Activated gamma-delta T cell treated with Interleukin-2 at 50 U/mL for 16 hours (primary cell): ENCODE measurements at places on chromosomes 6 and 20.

DNA sequence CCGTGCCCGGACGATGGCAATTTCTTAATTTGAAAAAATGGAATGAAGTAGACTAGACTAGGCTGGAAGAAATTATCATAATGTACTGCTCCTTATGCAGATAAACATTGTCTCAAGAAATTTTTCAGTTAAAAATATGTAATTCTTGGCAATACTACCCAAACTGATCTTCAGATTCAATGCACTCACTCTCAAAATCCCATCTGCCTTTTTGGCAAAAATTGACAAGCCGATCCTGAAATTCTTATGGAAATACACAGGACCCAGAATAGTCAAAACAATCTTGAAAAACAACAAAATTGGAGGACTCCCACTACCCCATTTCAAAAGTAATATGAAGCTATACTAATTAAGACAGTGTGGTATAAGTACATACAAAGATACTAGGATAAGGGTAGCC lies 19.0 kb downstream of the SLC23A2 start:
- DNase-seq: no peak

- DNase-seq: no peak
These were observed 123.2 kb downstream of the ELOVL4 start for GRCh38 chr6:79824202-79824601.

DNA sequence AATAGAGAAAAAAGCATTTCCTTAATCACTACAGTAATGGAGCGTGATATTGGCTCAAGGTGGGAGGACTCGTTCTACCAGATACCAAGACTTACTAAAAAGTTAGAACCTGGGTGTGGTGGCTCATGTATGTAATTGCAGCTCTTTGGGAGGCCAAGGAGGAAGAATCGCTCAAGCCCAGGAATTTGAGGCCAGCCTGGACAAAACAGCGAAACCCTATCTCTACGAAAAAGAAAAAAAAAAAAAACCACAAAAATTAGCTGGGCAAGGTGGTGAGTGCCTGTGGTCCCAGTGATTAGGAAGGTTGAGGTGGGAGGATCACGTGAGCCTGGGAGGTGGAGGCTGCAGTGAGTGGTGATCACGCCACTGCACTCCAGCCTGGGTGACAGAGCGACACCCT lies 24.0 kb upstream of the ATRN start:
- DNase-seq: no peak

DNA sequence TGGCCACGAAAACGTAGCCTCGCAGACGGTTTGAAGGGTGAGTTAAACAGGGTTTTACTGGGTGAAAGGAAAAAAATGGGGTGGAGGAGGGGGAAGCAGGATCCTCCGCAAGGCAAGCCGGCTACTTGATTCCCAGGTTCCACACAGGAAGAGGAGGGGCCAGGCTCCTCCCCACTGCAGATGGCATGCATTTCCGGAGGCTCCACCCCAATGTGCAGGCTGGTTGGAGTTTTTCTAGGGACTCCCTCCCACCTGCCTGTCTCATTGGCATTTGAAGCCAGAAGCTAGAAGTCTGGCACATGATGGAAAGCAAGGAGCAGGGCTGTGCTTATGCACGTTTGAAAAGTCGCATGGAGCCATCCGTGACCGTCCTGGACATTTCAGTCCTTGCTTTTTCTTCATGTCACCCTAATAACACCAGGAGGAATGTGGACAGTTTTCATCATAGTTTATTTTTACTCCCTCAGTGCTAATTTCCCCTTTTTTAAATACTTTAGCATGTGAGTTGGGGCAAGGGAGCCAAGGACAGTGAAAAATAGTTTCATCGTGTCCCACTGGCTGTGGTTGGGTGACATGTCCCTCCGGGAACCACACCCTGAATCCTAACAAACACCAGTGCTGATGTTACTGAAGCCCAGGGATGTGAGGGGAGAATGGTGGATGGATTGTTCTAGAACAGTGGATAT lies 100.1 kb upstream of the INSM1 start:
- DNase-seq: no peak

DNA sequence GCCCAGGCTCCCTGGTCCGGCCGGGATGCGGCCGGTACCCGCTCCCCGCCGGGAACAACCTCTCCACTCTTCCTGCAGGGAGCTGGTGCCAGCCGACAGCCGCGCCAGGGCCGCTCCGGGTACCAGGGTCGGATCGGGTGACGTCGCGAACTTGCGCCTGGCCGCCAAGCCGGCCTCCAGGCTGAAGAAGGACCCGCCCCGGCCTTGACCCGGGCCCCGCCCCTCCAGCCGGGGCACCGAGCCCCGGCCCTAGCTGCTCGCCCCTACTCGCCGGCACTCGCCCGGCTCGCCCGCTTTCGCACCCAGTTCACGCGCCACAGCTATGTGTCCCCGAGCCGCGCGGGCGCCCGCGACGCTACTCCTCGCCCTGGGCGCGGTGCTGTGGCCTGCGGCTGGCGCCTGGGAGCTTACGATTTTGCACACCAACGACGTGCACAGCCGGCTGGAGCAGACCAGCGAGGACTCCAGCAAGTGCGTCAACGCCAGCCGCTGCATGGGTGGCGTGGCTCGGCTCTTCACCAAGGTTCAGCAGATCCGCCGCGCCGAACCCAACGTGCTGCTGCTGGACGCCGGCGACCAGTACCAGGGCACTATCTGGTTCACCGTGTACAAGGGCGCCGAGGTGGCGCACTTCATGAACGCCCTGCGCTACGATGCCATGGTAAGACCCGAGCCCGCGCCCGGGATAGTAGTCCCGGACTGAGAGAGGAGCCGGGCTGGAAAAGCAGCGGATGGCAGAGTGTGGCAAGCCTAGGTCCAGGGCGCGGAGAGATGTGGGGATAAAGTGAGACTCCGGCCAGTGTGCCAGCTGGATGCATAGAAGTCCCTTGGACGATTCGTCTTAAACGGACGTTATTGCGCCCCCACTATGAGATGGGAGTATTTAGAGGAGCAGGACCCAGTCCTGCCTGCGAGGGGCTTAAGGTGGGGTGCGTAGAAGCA lies at the start of gene NT5E:
Gene NT5E (plus strand): TSS at position 266 of the 942 bp plus-strand sequence. CDS start 57 bp downstream, at position 323.
- DNase-seq: peak; percentile 44

DNA sequence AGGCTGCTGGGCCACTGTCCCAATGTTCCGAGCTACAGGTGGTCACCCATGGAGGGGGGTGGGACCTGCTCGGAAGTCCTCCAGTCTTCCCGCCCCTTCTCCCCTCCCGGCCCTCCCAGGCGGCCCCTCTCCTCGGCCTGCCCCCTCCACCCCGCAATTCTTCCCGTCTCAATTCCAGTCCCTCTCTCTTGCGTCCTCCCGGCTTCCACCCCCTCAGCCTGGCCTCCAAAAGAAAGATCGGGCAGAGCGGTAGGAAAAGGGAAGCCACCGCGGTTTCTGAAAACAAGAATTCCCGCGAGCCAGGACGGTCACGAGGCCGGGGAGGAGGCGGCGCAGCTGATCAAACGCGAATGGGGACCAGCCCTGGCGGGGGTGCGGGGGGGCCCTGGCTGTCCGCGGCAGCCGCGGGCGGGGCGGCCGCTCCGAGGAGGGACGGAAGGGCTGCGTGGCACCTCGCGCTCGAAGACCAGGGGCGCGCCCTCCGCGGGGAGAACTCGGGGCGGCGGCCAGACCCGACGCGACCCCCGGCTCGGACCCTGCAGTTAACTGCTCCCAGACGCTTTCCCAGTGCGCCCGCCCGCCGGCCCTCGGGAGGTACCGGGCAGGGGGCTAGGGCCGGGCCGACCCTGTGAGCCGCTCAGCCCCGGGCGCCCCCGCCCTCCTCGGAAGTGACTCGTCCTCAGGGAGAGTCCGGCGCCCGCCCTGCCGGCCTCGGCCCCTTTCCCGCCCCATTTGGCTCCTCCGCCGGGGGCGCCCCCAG lies 1.0 kb downstream of the PXDC1 start:
- DNase-seq: no peak

DNA sequence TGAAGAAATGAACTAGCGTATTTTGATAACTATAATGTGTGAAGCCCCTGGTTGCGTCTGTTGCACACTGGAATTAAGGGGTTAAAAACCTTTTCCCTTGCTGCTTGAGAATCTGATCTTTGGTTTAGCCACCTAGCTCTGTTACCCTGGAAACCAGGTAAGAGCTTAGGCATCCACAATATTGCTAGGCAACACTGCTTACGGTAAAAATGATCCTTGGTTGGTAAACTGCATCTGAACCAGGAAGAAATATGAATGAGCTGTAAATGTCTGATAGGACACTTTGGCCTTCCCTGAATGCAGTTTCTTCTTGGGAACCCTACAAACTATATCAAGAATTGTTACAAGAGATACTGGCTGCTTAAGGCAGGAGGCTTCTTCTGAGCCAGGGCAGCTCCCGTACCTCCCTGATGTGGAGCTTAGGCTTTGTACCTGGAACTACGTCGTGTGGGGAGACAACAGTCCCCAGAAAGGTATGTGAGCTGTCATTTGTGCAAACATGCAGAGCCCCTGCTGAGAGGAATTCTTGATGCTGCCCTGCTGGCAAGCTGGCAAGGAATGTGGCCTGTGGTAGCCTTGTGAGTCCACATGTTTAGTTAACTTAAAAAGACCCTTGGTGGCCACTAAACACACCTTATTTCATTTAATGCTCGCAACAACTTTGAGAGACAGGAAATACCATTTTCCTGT lies 18.4 kb downstream of the UBE3D start:
- DNase-seq: no peak

DNA sequence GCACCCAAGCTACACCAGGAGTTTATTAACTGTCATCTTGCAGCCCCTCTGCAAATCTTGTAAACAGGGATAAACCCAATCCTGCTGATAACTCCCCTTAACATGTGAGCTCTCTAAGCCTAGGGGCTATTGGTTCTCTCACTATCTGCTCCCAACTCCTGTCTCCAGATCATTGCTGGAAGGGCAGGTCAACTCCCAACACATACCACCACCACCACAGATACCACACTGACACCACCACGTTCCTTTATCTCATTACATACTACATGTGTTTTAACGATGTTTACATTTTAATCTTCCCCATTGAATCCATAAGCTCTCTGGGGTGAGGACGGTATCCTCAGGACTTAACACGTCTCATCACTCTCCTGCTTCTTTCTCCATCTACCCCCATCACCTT lies 51.8 kb downstream of the SIM1 start:
- no peak for DNase-seq

DNA sequence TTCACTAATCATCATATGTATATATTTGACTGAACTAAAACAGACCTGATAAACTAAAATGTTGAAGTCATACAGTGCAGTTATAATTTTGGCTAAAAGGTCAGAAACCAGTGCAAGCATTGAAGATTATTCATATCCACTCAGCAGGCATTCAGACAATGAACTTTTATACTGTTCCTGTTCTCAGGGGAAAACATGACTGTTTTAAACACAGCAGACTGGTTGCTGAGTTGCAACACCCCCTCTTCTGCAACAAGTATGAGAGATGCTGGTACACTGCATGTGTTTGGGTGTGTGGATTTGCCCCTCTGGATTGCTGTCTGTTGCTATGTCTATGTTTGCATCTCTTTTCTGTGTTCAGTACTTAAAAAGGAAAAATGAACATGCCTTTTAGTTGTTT lies 206.8 kb downstream of the EYA4 start:
- DNase-seq: no peak

- peak; percentile 68 for DNase-seq
These were observed 117.0 kb downstream of the ERMARD start for GRCh38 chr6:169868458-169868857.

DNA sequence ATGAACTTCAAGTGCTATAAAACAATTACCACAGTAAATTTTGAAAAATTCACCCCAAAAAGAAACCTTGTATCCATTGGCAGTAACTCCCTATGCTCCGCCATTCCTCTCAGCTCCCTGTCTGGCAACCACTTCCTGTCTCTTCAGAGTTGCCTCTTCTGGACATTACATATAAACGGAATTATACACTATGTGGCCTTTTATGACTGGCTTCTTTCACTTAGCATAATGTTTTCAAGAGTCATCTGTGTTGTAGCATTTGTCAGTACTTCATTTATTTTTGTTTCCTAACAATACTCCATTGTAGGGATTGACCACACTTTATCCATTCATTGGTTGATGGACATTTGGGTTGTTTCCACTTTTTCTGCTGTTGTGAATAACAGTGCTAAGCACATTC lies 50.1 kb downstream of the CEP43 start:
- DNase-seq: no peak

DNA sequence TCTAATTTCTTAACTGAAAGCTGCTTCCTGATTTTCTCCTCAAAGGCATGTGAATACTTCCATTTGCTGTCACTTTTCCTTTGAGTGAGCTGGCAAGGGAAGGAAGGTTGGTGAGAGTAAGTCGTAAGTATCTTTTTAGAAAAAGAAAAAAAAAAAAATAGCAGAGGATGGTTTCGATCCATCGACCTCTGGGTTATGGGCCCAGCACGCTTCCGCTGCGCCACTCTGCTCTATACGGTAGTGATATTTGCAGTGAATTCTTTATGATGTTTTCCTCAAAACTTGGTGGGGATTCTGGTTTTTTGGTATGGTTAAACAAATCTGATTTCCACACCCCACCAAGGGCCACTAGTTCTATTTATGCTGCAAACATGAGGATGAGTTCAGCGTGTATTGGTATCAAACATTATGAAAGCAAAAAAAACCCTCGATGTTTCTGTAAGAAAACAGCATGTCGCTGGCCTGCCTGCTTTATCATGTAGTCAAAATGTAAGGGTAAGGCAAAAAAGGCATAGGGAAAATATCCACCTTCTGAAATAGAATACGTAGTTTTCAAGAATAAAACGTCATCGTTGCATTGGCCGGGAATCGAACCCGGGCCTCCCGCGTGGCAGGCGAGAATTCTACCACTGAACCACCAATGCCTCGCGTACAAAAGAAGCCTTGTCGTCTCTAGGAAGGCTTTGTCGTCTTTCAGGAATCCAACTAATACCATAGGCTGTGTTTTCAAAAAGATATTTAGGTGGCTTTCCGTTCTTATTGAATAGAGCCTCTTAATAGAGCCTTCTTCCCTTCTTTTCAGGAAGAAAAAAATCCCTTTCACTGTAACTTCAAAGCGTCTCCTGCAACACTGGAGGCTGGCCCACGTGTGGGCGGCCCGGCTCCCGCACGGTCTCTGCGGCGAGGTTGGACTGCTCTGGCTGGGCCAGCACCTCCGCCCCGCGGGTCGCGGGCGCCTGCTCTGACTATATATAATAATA lies 9.6 kb downstream of the OR2B2 start:
- peak; percentile 88 for DNase-seq

DNA sequence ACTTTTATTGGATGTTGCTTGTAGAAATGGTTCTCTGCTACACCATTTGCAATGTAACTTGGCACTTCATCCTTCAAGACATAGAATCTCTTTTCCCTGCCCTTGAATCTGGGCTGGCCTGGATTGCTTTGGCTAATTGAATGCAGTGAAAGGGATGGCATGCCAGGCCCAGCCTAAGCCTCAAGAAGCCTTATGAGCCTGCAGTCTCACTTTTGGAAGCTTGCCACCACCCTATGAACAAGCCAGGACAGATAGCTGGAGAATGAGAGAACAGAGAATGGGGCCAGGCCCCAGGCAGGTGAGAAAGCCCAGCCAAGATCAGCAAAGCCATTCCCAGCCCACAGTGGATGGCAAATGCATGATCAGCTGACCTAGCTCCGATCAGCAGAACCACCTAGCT lies 350.7 kb upstream of the RNF24 start:
- no peak for DNase-seq

DNA sequence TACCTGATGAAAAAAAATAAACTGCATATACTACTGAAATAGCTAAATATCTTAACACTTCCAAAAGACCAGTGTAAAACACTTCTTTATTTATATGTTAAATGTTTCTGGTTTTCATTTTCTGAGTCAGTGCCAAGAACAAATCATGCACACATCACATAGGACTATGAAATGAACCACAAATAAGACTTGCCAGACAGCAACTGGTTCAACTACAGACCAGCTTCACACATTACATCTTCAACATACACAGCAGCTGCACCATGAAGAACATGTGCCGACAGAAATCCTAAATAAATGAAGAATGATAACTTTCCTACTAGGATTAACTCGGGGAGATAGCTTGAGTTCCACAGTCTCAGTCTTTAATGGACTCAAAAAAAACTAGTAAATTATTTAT lies 168.3 kb upstream of the STXBP5 start:
- no peak for DNase-seq
